Psoas muscle (tissue), 8 donors: ENCODE measurements at places on chromosomes 5 and 9.

DNA sequence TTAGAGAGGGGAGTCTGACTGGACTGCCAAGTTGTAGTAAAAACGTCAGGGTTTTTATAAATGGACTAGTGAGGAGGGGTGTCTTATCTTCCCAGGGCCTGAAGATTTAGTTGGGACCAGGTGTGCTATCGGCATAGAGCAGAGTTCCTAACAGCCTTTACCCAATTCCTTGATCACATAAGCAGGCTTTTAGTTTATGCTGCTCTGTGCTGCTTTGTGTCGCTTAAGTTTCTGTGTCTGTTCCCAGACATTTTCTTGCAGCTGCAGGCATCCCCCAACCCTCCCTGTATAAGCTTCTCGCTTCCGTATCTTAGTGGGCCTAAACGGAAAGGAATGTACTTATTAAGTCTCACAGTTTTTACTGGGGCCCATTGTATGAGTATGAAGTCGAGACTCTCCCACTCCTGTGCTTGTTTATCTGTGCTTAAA lies 2.6 kb upstream of the SMC5 start:
- no peak for DNase-seq

GRCh38 chr5:144196612-144197011 lies 25.9 kb downstream of the KCTD16 start:
- DNase-seq: no peak

DNA sequence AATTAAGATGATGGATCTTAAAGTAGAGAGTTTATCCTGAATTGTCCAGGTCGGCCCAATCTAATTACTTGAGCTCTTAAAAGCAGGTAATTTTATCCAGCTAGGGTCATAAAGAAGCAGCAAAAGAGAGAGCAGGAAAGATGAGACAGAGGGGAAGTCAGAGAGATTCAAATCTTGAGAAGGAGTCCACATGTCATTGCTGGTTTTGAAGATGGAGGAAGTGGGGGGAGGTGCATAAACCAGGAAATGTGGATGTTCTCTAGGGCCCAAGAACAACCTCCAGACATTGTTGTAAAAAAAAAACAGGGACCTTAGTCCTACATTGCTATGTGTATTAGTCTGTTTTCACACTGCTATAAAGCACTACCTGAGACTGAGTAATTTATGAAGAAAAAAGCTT lies 66.4 kb downstream of the SLCO4C1 start:
- DNase-seq: no peak

DNA sequence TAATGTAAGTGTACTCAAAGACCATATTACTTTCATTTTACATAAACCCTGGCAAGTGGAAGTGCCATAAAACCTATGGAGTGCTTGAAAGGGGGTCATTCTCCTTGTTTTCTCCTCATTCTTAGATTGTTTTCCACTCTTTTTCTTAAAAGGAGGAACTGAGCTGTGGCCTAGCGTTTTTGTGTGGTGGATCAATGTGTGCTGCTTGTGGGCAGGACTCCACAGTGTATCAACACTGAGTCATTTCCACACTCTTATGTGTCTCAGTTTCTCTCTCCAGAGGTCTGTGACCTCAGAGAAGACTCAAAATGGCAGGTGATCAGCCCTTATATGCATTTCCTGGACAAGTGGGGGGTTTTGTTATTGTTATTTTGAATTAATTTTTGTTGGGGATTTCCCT lies 516.1 kb upstream of the CDH10 start:
- DNase-seq: no peak

DNA sequence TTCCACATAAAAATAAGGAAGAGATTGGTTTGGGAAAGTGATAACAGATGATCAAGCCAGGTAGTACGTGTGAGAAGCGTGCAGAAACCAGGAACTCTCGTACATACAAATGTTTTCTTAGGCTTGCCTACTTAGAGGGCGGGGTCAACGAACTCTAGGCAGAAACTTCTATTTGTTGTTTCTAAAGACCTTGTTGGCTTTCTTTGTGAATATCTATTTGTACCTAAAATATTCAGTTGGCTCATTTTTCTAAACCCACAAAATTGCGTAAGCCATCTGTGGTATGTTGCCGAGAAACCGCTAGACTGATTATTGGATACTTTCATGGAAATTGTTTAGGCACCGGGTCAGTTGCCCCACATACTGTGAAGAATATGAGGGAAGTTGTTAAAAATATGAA lies 458.5 kb downstream of the MAT2B start:
- no peak for DNase-seq

DNA sequence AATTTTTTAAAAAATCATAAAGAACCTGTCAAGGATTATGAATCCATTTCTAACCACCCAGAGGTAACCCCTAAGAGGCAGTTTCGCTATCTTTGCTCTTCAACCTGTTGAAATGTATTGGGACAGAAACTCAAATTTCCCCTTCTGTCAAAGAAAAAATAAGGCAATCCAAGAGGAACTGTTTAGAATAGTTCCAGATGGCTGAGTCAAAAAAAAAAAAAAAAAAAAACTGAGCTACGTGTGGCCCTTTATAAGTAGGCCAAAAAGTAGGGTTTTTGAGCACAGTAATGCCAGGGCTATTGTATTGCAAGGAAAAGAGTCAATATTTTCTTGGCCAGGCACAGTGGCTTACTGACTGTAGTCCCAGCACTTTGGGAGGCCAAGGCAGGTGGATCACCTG lies 94.9 kb downstream of the RAD23B start:
- DNase-seq: no peak

GRCh38 chr9:129023908-129024233 lies 4.3 kb downstream of the SH3GLB2 start:
- no peak for DNase-seq

- DNase-seq: no peak
Observed at GRCh38 chr9:33013962-33014664, 11.0 kb upstream of the DNAJA1 start.

- no peak for DNase-seq
Observed at GRCh38 chr5:94422812-94423211, 195.6 kb downstream of the KIAA0825 start.

- DNase-seq: no peak
Observed at GRCh38 chr5:80370390-80370789, 37.5 kb upstream of the ZFYVE16 start.

DNA sequence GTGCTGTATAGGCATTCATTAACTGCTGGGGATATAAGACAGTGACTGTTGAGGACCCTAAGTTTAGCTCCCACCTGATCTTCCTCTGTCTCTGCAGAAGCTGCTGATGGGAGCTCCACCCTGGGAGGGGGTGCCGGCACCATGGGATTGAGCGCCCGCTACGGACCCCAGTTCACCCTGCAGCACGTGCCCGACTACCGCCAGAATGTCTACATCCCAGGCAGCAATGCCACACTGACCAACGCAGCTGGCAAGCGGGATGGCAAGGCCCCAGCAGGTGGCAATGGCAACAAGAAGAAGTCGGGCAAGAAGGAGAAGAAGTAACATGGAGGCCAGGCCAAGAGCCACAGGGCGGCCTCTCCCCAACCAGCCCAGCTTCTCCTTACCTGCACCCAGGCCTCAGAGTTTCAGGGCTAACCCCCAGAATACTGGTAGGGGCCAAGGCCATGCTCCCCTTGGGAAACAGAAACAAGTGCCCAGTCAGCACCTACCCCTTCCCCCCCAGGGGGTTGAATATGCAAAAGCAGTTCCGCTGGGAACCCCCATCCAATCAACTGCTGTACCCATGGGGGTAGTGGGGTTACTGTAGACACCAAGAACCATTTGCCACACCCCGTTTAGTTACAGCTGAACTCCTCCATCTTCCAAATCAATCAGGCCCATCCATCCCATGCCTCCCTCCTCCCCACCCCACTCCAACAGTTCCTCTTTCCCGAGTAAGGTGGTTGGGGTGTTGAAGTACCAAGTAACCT lies 22.1 kb downstream of the PCDHGC5 start:
- DNase-seq: no peak

- no peak for DNase-seq
Observed at GRCh38 chr5:100249884-100250269, 285.3 kb upstream of the FAM174A start.

GRCh38 chr9:7907551-7908337 lies 108.2 kb upstream of the DMAC1 start:
- no peak for DNase-seq

- no peak for DNase-seq
Observed at GRCh38 chr9:36590231-36590630, 17.5 kb downstream of the MELK start.

DNA sequence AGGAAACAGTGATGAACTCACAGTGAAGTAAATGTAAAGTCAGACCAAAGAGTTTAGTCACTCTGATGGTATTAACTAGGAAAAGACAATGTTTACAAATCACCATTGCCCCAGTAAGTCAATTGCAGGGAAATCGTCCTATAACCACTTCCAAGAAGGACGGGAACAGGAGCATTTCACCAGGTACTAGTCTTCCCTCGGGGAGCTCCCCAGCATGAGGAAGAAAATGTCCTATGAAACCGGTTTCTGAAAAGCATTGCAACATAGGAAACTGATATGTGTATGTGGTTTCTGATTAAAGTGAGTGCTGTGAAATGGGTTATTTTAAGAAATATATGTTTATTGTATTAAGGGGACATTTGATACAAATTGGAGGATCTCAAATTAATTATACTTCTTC lies 626.7 kb upstream of the ADAMTS16 start:
- DNase-seq: no peak

GRCh38 chr9:137070906-137071275 lies 534 bp upstream of the SAPCD2 start:
- no peak for DNase-seq

GRCh38 chr5:88887342-88887741 lies 4.4 kb upstream of the MEF2C start:
- no peak for DNase-seq

DNA sequence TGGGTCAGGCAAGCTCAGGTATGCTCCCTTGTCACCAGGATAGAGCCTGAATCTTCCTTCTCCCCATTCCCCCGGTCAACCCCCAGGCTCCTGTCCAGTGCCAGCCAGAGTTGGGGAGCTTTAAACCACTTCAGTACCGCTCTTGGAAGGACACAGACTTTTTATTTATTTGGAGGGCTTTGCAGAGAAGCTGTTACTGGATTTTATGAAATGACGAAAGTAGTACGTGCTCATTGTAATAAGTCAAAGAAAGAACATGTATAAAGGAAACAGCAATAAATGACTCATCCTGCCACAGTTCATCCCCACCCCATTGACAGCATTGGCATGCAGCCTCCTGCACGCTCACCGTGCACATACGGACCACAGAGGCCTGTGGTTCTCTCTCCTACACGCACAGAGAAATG lies 230.3 kb downstream of the AUH start:
- peak; percentile 31 for DNase-seq

DNA sequence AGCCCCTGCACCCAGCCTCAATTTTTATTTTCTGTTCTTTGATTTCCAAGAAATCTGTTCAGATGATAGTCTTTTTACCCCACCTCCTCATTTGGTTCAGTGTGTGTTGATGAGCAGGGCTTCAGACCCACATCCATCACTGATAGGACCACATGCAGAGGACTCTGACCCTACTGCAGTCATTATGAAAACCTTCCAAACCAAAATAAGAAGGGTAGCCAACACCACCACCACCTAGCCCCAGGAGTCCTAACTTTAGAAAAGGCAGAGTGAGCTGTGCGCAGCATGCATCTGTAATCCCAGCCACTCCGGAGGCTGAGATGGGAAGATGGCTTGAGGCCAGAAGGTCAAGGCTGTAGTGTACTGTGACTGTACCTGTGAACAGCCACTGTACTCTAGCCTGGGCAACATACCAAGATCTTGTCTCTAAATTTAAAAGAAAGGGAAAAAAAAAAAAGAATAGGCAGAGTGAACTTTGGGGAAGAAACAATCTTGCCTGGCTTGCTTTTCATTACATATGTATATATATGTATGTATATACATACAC lies 13.0 kb downstream of the CDKN2AIPNL start:
- no peak for DNase-seq

- no peak for DNase-seq
Observed at GRCh38 chr9:95570646-95571045, 53.9 kb upstream of the PTCH1 start.

DNA sequence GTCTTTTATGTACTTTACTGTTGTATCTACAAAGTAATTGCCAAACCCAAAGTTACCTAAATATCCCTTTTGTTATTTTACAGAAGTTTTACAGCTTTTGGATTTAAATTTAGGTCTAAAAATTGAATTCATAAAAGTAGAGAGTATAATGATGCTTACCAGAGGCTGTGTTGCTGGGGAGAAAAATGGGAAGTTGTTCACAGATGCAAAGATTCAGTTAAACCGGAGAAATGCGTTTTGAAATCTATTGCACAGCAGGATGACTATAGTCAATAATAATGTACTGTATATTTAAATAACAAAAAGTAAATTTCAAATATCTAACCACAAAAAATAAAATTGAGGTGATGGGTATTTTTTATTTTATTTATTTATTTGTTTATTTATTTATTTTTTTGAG lies 2.6 kb upstream of the ANKRD18A start:
- DNase-seq: no peak

GRCh38 chr5:140042643-140043507 lies at the start of gene NRG2:
TSS of gene NRG2 (minus strand) at chr5:140043299.
- DNase-seq: peak; percentile 92

DNA sequence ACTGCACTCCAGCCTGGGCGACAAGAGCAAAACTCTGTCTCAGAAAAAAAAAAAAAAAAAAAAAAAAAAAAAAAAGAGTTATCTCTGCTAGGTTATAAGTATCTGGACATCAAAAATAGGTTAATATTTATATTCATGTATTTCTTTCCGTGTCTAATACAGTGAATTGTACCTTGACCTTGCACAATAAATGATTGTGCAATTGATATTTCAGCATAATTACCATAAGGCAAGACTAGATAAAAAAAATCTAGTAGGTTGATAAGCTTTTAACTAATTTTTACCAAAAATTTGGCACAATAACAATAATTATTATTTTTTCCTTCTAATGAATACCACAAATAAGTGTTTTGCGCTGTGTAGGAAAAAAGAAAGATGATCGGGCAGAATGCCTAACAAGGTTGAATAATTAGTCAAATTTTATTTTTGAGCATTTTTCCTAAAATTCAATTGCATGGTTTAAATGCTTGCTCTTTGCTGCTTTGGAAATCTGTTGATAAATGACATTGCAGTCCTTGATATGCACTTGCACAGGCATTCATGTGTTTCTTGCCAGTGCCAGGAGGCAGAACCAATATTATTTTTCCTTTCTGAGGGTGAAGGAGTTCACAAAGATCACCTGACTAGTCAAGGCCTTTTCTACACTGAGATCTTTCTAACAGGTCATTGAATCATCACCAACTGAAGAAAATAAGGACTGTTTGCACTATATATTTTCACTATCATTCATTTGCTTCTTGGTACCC lies 127.5 kb downstream of the ARRDC3 start:
- DNase-seq: no peak
